ENCODE measurements at places on chromosomes 1 and 21. TPM values are rescaled to one million over a fixed set of nuclear protein-coding genes. Genes with fewer than 3 reads are reported as not detected.

GRCh38 chr1:56376188-56376984, 203.0 kb downstream of the PLPP3 start:
- H3K36me3 ChIP-seq = no peaks in the 10 kb centered on the region
- H3K4me3 ChIP-seq = no peak overlapping the region
- H3K27ac ChIP-seq = peak overlapping the region; percentile 33
- peaks cover 32% of the 10 kb centered on the region for H3K4me1 ChIP-seq
- no peaks in the 10 kb centered on the region for H3K27me3 ChIP-seq

GRCh38 chr1:59771361-59771760, 43.4 kb upstream of the HOOK1 start:
- no peak overlapping the region for H3K27ac ChIP-seq
- no peak for DNase-seq
- H3K36me3 ChIP-seq = no peaks in the 10 kb centered on the region
- H3K4me3 ChIP-seq = no peak overlapping the region
- H3K27me3 ChIP-seq = no peaks in the 10 kb centered on the region
- no peaks in the 10 kb centered on the region for H3K4me1 ChIP-seq

DNA sequence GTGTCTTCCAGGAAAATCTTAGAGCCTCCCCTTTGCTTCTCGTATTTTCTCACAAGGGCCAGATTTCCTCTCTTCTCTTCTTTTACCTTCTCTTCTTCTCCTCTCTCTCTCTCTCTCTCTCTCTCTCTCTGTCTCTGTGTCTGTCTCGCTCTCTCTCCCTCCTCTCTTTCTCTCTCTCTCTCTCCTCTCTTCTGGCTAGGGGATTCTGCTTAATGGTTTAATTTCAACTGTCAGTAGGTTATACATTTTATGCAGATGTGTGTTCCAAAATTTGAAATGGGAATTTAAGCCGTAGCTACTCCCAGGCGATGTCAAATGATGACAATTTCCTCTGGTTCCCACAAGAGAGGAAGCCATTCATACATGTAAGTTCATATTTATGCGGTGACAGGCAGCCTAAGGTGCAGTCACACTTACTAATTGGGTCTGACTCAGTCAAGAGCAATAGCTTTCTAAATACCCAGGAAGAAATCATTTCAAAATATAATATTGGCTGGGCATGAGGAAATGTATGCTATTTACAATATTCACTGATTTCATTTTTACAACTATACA, 1.4 kb downstream of the DSCAM start:
- DNase-seq = no peak
- no peak overlapping the region for H3K4me3 ChIP-seq

DNA sequence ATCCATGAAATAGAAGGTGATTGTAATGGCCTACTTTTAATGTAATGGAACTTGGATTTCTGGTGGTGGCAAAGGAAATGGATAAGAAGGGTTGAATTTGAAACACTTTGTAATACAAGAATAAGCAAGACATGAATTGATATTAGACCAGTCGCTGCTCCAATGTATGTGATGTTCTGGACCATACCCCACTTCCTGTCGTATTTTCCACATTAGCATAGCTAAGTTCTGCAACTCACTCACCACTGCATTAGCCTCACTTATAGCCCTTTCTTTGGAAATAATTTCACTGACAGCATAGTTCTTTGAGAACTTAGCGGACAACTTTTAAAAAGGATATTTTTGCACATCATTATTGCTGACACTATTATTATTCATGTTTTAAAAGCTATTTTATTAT, 32.3 kb upstream of the CNIH3 start:
- H3K27me3 ChIP-seq = no peaks in the 10 kb centered on the region
- no peaks in the 10 kb centered on the region for H3K4me1 ChIP-seq
- H3K27ac ChIP-seq = no peak overlapping the region
- no peak overlapping the region for H3K4me3 ChIP-seq
- H3K36me3 ChIP-seq = no peaks in the 10 kb centered on the region

GRCh38 chr1:44281962-44282703, 68.9 kb downstream of the DMAP1 start:
- no peaks in the 10 kb centered on the region for H3K27me3 ChIP-seq
- H3K36me3 ChIP-seq = peaks cover 7% of the 10 kb centered on the region
- no peak overlapping the region for H3K27ac ChIP-seq
- DNase-seq = no peak

- no peaks in the 10 kb centered on the region for H3K27me3 ChIP-seq
- DNase-seq = no peak
- no peaks in the 10 kb centered on the region for H3K36me3 ChIP-seq
Observed at GRCh38 chr1:68269637-68270430, 37.5 kb upstream of the WLS start.

- H3K4me3 ChIP-seq = peak overlapping the region; percentile 66
- DNase-seq = no peak
- H3K36me3 ChIP-seq = no peaks in the 10 kb centered on the region
- H3K27me3 ChIP-seq = no peaks in the 10 kb centered on the region
Observed at GRCh38 chr1:92298213-92298572, 594 bp downstream of the GLMN start.

DNA sequence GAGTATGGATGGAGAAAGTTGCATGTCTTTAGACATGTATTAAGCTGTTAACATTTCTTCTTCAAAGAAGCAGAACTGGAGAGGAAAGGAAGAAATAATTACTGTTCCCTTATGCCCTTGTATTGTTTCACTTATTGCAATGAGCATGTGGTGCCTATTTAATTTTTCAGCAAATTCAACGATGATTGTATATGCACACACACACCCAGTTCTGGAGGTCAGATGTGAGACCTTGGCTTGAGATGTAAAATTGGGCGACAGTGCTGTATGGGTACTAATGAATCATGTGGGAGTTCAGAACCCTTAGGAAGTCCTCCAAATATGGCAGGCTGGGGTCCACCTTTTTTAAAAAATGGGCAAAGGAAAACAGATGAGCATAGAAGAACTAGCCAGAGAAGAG, 27.5 kb downstream of the BRINP2 start:
- no peaks in the 10 kb centered on the region for H3K27me3 ChIP-seq
- no peak for DNase-seq
- H3K4me1 ChIP-seq = no peaks in the 10 kb centered on the region
- no peak overlapping the region for H3K4me3 ChIP-seq
- no peaks in the 10 kb centered on the region for H3K36me3 ChIP-seq
- H3K27ac ChIP-seq = no peak overlapping the region

DNA sequence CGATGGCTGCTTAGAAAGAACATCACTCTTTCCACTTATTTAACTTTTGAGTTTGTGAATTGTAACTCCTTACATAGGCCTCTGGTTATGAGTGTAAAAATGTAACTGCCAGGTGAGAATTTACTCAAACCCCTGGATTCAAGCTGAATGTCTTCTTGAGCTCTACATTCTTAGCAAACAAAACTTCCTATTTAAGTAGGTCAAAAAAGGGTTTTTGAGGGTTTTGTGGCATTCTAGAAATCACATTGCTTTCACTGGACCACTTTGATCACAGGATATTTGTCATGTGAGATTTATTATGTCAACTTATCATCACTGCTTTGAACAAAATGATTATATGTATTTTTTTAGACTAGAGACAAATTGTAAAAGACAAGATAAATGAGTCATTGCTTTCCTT, 5.7 kb downstream of the IL23R start:
- no peak overlapping the region for H3K27ac ChIP-seq
- no peak overlapping the region for H3K4me3 ChIP-seq
- H3K4me1 ChIP-seq = no peaks in the 10 kb centered on the region
- H3K36me3 ChIP-seq = no peaks in the 10 kb centered on the region

- DNase-seq = no peak
- no peaks in the 10 kb centered on the region for H3K27me3 ChIP-seq
- H3K4me1 ChIP-seq = no peaks in the 10 kb centered on the region
- no peak overlapping the region for H3K27ac ChIP-seq
- no peak overlapping the region for H3K4me3 ChIP-seq
Observed at GRCh38 chr1:192849442-192849841, 40.6 kb downstream of the RGS2 start.

- H3K27ac ChIP-seq = no peak overlapping the region
- H3K36me3 ChIP-seq = no peaks in the 10 kb centered on the region
- H3K27me3 ChIP-seq = no peaks in the 10 kb centered on the region
- no peak for DNase-seq
- no peak overlapping the region for H3K4me3 ChIP-seq
Observed at GRCh38 chr1:24803220-24803619, 58.0 kb downstream of the CLIC4 start.

DNA sequence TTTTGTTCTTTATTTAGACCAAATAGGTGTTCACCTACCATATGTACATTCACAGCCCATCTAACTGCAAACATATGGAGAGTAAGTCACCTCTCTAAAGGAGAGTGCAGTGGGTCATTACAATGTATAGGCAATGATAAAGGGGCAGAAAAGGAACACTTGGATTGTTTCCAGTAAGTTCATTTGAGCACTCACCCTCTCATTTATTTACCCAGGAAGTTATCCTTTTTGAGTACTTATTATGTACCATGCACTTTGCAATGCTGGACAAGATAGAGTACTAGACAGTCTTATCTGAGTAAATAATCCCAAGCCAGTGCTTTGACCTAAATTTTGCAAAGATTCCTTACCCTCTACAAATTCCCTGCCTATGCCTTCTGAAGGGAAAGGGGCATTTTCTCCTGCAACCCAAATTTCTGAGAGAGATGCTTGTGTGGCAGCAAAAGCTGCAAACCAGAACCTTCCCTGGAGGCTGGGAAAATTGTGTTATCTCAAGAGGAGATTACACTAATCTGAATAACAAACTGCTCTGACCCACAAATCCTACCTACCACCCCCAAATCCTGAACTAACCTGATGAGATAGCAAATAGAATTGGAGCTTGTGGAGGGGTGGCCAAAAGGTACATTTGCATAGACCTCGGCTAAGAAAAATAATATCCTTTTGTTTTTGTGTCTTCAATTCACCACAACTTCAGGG, 18.6 kb upstream of the RGS8 start:
- no peak overlapping the region for H3K27ac ChIP-seq
- no peak for DNase-seq
- no peak overlapping the region for H3K4me3 ChIP-seq
- H3K4me1 ChIP-seq = peaks cover 4% of the 10 kb centered on the region
- H3K27me3 ChIP-seq = no peaks in the 10 kb centered on the region

GRCh38 chr1:12078938-12079861, 16.1 kb downstream of the TNFRSF8 start:
- no peak overlapping the region for H3K4me3 ChIP-seq
- no peaks in the 10 kb centered on the region for H3K27me3 ChIP-seq
- no peak overlapping the region for H3K27ac ChIP-seq
- H3K4me1 ChIP-seq = no peaks in the 10 kb centered on the region

GRCh38 chr21:39016740-39017315, 166.4 kb downstream of the PSMG1 start:
- H3K4me1 ChIP-seq = peaks cover 25% of the 10 kb centered on the region
- H3K27ac ChIP-seq = peak overlapping the region; percentile 48
- no peak for DNase-seq
- H3K36me3 ChIP-seq = no peaks in the 10 kb centered on the region
- no peak overlapping the region for H3K4me3 ChIP-seq

DNA sequence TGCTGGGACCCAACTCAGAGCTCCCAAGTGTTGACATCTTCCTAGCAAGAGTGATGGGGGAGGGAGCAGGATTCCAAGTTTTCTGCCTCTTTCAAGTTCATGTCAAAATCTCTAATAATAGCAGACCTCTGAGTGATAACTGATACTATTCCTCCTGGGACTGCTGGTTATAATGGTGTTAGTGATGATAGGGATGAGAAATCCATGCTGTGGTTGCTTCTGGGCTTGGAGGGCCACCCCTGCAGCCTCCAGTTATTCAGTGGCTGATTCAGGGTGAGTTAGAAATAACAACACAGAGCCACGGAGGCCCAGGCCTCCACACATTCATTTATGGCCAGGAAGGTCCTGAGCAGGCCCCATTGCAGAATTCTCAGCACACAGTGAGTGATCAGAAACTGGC, 40.6 kb upstream of the ARTN start:
- H3K4me1 ChIP-seq = no peaks in the 10 kb centered on the region
- DNase-seq = no peak
- no peaks in the 10 kb centered on the region for H3K27me3 ChIP-seq
- H3K36me3 ChIP-seq = no peaks in the 10 kb centered on the region
- H3K27ac ChIP-seq = no peak overlapping the region
- no peak overlapping the region for H3K4me3 ChIP-seq

DNA sequence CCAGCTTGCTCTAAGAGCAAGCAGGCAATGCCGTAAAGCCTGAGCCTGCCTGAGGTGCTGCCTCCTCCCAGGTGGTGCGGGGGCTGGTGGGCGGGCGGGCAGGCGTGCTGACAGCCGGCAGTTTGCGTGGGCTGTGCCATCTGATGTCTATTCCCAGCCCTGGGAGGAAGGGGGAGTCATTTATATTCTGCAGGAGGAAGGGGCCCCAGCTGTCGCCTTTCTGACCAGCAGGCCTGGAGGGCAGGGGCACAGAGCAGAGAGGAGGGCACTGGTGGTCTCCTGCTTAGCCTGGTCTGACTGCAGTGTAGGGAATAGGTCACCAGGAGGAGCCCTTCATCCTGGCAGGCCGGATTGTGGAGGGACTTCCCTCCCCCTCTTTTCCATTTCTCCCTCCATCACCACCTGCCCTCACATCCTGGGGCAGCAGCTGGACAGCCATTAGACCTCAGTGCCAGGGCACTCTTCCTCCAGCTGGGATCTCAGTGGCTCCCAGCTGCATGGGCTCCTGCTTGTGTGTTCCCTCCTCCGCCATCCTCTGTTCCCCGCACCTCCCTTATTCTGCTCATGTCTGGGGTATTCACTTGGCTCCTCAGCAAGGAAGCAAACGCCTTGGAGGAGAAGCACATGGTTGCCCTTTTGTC, 4.4 kb downstream of the CYB561D1 start:
- no peak overlapping the region for H3K4me3 ChIP-seq
- no peaks in the 10 kb centered on the region for H3K27me3 ChIP-seq
- H3K27ac ChIP-seq = no peak overlapping the region

- DNase-seq = no peak
- no peaks in the 10 kb centered on the region for H3K27me3 ChIP-seq
- H3K27ac ChIP-seq = no peak overlapping the region
- H3K36me3 ChIP-seq = peaks cover 90% of the 10 kb centered on the region
Observed at GRCh38 chr1:160354388-160354985, 11.3 kb downstream of the NCSTN start.

DNA sequence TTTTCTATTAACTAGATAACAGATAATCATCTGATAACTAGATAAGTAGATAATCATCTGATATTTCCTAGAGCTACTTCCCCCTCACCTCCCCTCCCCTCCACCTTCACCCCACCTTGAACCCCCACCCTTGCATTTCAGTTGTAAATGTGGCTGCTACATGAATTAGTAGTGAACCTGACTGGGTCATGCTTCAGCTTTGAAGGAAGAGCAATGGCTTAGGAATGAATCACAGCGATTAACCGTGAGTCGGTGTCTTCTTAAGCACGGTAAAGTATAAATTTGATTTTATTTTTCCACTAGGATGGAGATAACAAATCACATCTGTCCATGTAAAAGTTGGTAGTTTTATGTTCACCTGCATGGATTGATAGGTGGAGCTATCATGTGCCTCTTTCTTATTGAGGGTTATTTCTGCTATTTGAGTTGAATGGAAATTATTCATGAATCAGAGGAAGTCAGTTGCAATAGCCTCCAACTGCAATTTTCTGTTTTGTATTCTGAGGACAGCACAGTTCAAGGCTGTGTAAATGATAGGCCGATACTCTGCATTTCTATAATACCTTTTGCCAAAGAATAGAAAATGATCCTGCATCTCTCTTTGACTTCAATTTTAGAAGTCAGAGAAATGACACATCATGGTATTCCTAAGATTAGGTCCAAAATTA, 235.0 kb downstream of the PTGER3 start:
- H3K27ac ChIP-seq = no peak overlapping the region
- no peak for DNase-seq
- H3K4me1 ChIP-seq = no peaks in the 10 kb centered on the region
- H3K36me3 ChIP-seq = no peaks in the 10 kb centered on the region
- H3K27me3 ChIP-seq = no peaks in the 10 kb centered on the region

Gene CELA2A
- not detected for total RNA-seq

Gene PLXNA2
- 45.7 TPM for total RNA-seq

Gene TRIM62
- 7.4 TPM for total RNA-seq

Gene C1QB
- total RNA-seq = 83.4 TPM

Gene ADAM30
- total RNA-seq = not detected

Gene TFF3
- 294 TPM for total RNA-seq
